ENCODE measurements at places on chromosomes 2 and 18. TPM values are rescaled to one million over a fixed set of nuclear protein-coding genes. Genes with fewer than 3 reads are reported as not detected.

The NPHP1 gene
- total RNA-seq = 1.5 TPM

The IRS1 gene
- total RNA-seq = 13.5 TPM

The NCKAP5 gene
- 1.9 TPM for total RNA-seq

The RIT2 gene
- not detected for total RNA-seq

The CDH19 gene
- total RNA-seq = 2.2 TPM

The FN1 gene
- 1,060 TPM for total RNA-seq

The SP140 gene
- total RNA-seq = 3.7 TPM

The SKOR2 gene
- not detected for total RNA-seq

The C2orf72 gene
- 13.7 TPM for total RNA-seq

The GPAT2 gene
- 3.2 TPM for total RNA-seq

The NTSR2 gene
- not detected for total RNA-seq

The CXCR1 gene
- total RNA-seq = 0.13 TPM

The DQX1 gene
- total RNA-seq = 17.9 TPM

The PROC gene
- 0.95 TPM for total RNA-seq

The IL1A gene
- not detected for total RNA-seq

The HOXD8 gene
- 4.9 TPM for total RNA-seq

The CCNYL1 gene
- 32.0 TPM for total RNA-seq

The NEURL3 gene
- 2.3 TPM for total RNA-seq

The GALR1 gene
- total RNA-seq = 0.06 TPM

The AQP12B gene
- 0.16 TPM for total RNA-seq

The TRAPPC12 gene
- 97.8 TPM for total RNA-seq

The IL1RN gene
- total RNA-seq = 0.17 TPM

The ASPRV1 gene
- 1.1 TPM for total RNA-seq

The XIRP2 gene
- 0.29 TPM for total RNA-seq

The KCNG3 gene
- total RNA-seq = 2.6 TPM

The GKN1 gene
- total RNA-seq = not detected

The GAD1 gene
- not detected for total RNA-seq

The GPC1 gene
- 12.4 TPM for total RNA-seq

The VWC2L gene
- not detected for total RNA-seq

The SCN2A gene
- total RNA-seq = 0.23 TPM

The EXOC6B gene
- 52.4 TPM for total RNA-seq

The CHMP1B gene
- total RNA-seq = 88.3 TPM

The CPO gene
- not detected for total RNA-seq

The ZSWIM2 gene
- total RNA-seq = not detected

The CELF4 gene
- 0.72 TPM for total RNA-seq

The NLRC4 gene
- 0.46 TPM for total RNA-seq

The ORC4 gene
- total RNA-seq = 41.6 TPM

The MAP3K19 gene
- not detected for total RNA-seq

The ANO7 gene
- 106 TPM for total RNA-seq

The UGT1A3 gene
- total RNA-seq = 4.7 TPM

The RAX gene
- total RNA-seq = not detected

The MPPE1 gene
- total RNA-seq = 103 TPM

The RRM2 gene
- total RNA-seq = 65.3 TPM

The DYNAP gene
- not detected for total RNA-seq

The DSC2 gene
- 222 TPM for total RNA-seq

The CCBE1 gene
- total RNA-seq = 54.7 TPM
